ENCODE measurements at places on chromosomes 13 and 19.

DNA sequence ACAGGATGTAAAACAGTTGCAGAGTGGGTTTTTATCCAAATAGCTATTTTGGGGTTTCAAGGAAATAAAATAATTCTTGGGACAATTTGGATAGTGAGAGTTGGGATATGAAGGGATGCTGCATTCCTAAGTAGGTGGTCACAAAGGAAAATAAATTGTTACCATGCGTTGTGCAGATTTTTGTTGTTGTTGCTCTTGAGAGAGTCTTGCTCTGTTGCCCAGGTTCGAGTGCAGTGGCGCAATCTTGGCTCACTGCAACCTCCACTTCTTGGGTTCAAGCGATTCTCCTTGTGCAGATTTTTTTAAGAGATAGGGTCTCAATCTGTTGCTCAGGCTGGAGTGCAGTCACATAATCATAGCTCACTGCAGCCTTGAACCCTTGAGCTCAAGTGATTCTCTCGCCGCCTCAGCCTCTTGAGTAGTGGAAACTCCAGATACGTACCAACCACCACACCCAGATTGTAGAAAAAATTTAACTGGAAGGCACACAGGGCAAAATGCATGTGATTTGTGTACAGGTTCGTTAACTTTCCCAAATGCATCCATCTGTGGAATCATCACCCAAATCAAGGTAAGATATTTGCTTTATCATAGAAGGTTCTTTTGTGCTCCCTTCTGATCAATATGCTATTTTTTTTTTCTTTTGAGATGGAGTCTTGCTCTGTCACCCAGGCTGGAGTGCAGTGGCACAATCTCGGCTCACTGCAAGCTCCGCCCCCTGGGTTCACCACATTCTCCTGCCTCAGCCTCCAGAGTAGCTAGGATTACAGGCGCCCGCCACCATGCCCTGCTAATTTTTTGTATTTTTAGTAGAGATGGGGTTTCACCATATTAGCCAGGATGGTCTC, 16.0 kb downstream of the SLC1A5 start:
- no peak for DNase-seq

DNA sequence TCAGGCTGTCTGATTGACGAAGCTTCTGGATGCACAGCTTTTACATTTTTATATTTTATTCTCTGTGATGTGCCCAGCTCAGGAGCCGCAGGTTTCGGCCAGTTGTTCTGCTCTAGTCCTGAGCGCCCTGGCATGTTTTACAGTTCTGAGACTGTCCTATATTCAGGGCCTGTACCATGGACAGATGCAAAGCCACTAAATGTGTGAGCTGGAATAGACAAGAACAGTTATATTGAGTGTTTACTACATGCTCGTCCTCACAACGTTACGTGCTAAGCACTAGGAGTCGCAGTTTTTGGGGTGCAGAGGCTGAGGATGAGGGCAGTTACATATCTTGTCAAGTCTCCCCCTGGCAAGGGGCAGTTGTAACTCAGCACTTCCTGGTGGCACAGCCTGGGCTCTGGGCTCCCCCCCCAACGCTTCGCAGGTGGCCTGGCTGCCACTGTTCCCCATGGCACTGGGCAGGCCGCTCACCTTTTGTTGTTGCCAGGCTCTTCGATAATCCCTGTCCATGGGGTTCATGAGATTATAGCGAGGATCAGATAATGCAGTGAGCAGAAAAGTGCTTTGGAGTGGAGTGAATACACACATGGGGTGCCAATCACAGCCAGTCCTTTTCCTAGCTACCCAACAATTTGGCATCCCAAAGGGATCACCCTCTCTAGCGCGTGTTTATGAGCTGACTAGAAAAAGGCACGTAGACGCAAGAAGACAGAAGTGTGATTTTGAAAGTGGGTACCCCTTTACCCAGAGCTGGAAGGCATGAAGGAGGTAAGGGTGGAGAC, 23.5 kb downstream of the ARL11 start:
- DNase-seq = peak; percentile 25

GRCh38 chr19:4062419-4063368, 4.0 kb downstream of the ZBTB7A start:
- no peak for DNase-seq

- DNase-seq = no peak
Measured at GRCh38 chr13:106159295-106160195, 375.9 kb downstream of the EFNB2 start.

- no peak for DNase-seq
Measured at GRCh38 chr19:6877766-6878165, 9.6 kb upstream of the ADGRE1 start.

DNA sequence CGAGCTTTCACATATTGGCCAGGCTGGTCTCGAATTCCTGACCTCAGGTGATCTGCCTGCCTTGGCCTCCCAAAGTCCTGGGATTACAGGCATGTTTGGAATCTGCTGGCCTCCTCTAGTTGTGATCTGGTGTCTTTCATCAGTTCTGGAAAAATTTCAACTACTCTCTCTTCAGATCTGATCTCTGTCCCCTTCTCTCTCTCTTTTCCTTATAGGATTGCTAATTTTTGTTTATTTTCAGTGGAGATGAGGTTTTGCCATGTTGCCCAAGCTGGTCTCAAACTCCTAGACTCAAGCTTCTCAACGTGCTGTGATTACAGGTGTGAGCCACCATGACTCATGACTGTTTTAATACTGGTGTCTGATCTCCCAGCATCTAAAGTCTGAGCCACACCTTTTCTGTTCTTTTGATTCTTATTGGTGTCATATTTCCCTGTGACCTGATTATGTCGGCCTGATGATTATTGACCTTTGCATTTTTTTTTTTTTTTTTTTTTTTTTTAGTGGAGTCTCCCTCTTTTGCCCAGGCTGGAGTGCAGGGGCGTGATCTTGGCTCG, 10.4 kb upstream of the NANOS2 start:
- no peak for DNase-seq

DNA sequence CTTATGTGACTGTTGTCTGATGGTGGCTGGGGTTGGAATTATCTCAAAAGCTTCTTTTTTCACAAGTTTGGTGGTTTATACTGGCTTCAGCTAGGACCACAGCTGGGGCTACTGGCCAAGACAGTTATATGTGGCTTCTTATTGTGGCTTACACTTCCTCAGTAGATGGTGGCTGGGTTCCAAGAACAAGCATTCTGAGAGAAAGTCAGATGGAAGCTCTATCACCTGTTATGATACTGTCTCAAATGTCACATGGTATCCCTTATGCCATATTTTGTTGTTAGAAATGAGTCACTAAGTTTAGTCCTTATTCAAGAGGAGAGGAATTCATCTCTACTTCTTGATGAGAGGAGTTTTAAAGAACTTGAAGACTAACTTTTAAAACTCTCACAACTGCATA, 41.6 kb downstream of the NDFIP2 start:
- DNase-seq = peak; percentile 39

DNA sequence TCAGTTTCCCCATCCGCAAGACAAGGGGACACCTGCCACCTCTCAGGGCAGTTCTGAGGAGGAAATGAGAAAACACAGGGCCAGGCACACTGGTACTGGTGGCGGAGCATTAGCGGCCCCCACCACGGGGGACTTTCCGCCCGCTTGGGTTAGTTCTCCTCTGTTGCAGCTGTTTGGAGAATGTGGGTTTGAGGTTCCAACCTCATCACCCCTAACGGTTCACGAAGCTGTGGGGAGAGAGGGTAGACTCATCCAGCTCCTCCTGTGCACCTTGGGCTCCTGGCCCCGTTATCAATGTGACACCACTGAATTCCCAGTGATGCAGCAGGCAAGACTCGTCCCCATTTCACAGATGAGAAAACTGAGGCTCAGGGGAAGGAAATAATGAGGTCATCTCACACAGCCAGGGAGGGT, 10.3 kb downstream of the PTPRS start:
- no peak for DNase-seq

- DNase-seq = no peak
Measured at GRCh38 chr13:99327126-99327525, 19.9 kb upstream of the GPR183 start.

GRCh38 chr19:55459950-55460657, 1.3 kb downstream of the ISOC2 start:
- DNase-seq = peak; percentile 77

DNA sequence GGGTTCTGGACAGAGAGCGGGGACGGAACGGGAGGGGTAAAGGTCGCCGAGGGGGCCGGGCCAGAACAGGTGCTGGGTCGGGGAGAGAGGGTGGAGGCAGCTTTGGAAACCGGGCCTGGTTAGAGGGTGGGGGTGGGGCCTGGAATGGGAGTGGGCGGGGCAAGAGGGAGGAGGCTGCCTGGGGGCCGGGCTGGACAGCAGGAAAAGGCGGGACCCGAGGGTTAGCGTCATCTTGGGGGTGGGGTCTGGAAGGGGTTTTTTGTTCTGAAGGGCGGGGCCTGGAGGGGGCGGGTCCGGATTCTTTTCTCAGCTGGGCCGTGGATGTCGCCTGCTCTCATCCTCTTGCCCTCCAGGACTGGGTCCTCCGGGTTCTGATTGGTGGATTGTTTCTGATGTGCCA, 4.3 kb upstream of the ZNF813 start:
- peak; percentile 55 for DNase-seq

GRCh38 chr19:34308381-34309367, 54.3 kb downstream of the GARRE1 start:
- DNase-seq = no peak

DNA sequence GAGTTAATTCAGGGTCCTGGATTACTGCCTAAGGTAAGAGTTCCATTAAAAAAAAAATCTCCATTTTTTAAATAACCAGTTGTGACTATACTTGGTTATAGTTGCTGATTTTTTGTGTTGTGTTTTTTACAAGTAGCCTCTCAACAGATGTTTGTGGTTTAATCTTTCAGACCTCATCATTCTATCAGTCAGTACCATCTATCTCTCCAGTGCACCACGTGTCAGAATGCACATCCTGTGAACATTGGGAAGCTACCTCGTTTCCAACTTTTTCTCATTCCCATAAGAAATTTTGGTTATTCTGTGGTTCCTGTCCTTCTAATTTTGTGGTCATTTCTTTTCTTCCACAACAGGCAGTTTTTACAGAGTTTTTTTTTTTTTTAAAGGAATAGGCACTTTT, 39.2 kb downstream of the WDFY2 start:
- DNase-seq = no peak

- no peak for DNase-seq
Measured at GRCh38 chr19:4713384-4713951, 10.2 kb downstream of the DPP9 start.

- peak; percentile 63 for DNase-seq
Measured at GRCh38 chr19:55305491-55305890, 19.6 kb downstream of the TMEM150B start.

DNA sequence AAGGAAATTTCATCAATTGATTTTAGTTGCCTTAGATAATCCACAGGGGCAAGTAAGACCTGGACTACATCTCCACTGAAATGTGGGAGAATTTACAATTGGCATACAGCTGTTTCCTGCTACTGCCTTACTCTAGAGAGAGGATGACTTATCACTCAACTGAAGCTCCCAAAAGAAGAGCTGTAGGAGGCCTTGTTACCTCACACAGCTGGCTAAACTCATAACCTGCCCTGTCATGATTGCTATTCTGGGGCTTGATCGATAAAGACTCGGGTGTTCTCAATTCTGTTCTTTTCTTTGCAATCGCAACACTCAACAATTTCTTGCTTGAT, 1396.4 kb downstream of the EFNB2 start:
- no peak for DNase-seq

DNA sequence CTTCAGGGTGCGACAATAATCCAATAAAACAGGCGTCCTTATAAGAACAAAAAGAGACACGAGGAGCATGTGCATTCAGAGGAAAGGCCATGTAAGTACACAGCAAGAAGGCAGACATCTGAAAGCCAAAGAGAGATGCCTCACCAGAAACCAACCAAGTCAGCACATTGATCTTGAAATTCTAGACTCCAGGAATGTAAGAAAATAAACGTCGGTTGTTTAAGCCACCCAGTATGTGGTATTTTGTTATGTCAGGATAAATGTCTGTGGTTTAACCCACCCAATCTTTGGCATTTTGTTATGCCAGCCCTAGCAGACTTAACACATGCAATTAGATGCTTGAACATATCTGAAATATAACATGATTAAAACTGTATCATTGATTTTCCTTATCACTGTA, 452.0 kb downstream of the SLITRK6 start:
- no peak for DNase-seq

GRCh38 chr19:12913851-12914690, 5.0 kb downstream of the SYCE2 start:
- DNase-seq = peak; percentile 64

GRCh38 chr13:37340901-37341670, 235.6 kb upstream of the CSNK1A1L start:
- DNase-seq = no peak

DNA sequence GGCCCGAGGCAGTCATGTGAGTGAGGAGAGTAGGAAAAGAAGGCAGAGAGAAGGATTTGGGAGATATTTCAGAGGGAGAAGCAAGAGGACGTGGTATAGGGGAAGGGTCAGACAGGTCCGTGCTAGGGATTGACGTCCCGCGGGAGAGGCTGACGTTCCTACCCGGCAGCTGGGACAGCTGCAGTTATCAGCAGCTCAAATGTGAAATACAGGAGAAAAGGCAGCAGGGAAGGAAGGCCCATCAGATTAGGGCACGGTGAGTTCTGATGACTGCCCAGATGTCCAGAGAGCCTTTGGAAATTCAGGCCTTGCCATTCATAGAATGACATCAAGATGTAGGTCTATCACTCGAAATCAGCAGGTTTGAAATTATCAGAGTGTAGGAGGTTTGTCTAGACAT, 88.4 kb downstream of the IRS2 start:
- DNase-seq = no peak

DNA sequence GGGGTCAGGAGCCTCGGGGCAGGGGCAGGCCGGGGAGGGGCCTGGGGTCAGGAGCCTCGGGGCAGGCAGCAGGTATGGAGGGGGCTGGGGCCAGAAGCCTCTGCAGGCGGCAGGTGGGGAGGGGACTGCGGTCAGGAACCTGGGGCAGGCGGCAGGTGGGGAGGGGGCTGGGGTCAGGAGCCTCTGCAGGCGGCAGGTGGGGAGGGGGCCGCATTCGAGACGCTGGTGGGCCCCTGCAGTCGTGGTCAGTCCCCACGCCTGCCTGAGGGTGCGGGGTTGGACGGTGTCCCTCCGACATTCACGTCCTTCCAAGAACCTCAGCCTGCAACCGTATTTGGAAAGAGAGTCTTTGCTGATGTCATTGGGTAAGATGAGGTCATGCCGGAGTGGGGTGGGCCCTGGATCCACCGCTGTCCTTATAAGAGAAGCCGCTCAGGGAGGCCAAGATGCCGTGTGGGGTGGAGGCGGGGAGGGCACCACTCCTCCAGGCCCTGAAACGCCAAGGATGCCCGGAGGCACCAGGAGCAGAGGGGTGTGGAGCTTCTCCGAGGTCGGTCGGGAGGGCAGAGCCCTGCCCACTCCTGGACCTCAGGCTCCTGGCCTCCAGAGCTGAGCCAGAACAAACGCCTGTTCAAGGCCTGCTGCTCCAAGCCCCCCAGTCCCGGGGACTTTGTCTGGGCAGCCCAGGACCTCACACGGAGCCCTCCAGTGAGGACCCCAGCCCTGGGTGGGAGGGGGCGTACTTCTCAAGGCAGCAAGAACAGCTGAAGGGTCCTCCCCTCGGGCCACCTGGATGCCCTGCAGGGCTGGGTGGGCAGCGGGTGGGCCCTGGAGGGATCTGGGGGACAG, 30.1 kb downstream of the PIP5K1C start:
- DNase-seq = peak; percentile 94
